ENCODE measurements at places on chromosomes 4 and X.

GRCh38 chrX:69510914-69511513 is 6.9 kb downstream of the NALF2 start:
- no peak for DNase-seq

DNA sequence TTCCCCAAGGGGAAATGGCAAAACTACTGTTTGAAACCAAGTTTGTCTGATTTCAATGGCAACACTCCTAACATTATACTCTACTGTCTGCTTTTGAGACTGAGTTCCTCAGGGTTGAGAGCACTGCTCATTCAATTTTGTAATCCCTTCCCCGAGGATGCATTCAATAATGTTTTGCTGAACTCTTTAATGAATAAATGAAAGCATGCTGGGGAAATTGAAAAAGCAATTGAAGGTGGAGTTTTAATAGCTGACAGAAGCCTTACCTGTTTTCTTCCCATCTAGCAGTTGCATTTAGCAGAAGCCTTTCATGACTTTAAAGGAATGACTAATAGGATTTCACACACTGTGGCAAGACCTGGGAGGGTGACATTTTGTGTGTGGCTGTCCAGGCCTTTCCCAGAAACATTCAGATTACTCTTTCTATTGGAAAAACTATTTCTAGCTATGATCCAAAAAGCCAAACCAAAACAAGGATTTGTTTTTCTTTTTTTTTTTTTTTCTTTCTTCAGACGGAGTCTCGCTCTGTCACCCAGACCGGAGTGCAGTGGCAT is 45.1 kb downstream of the DTHD1 start:
- DNase-seq, result no peak

DNA sequence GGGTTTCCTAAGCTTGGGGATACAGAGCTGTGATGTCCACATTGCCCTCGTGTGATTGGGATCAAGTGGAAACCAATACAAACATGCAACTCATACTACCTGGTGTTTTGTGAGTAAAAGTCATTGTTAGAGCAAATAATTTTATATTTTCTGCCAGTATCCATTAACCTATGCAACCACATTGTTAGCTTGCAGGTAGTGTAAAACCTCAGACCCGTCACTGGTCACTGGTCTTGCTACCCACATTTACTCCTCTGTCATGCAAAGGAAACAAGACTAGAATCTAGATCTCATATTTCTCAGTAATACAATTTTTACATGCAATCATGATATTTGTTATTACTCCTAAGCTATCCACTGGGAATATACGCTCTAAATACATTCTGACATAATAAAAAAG is 324.3 kb upstream of the NDST4 start:
- DNase-seq, result no peak

DNA sequence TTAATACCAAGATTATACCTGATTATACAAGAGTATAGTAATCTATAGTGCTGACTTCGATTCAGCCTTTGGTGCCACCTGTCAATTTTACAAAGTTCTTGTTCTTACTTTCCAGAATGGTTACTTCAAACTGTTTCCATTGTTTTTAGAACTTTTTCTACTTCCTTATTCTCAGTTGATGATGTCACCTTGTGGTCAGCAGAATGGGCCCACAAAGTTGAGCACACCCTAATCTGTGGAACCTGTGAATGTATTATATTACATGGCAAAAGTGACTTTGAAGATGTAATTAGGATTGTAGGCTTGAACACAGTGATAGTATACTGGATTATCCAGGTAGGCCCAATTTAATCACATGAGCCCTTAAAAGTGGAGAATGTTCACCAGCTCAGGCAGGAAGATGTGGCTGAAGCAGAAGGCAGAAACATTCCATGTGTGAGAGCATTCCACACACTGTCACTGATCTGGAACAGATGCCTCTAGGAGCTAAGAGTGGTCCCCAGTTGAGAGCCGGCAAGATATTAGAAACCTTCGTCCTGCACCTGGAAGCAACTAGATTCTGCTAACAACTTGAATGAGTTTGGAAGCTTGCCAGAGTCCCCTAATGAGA is 6.3 kb upstream of the SGMS2 start:
- DNase-seq, result no peak

GRCh38 chr4:121030711-121031110 is 41.6 kb downstream of the NDNF start:
- DNase-seq, result no peak

DNA sequence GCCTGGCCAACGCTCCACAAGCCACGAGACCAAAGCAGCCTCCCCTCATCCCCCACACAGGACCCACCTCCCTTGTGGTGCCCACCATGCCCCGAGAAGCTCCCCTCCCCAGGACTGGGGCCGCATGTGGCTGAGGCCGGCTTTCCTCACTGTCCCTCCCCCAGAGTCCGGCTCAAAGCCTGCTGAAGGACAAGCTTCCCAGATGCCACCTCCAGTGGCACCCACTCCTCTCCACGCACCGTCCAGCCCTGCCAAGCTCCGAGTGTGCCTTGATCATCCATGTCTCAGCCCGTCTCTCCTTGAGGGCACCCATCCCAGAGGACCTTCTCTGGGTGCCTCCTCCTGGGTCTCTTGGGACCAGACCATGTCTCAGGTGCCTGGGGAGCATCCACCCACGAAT is 58.8 kb upstream of the MXD4 start:
- DNase-seq, result no peak

DNA sequence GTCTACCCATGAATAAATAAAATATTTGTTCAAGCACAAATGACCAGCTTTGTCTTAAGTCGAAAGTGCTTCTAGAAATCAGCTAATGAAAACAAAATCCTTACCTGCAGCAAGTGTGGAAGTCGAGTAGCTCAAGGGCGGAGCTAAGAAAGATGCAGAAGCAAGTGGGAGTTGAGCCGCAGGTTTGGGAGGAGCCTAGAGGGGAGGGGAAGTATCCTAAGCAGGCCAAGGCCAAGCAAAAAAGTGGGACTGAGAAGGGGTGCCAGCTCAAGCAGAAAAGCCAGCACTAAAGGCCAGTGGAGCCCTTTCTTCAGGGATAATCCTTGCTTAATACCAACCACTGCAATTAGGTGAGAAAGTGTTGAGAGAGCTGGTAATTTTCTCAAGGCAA is 60.8 kb downstream of the DLG3 start:
- no peak for DNase-seq

- no peak for DNase-seq
These were observed 91.9 kb downstream of the SEL1L3 start for GRCh38 chr4:25770847-25771246.

DNA sequence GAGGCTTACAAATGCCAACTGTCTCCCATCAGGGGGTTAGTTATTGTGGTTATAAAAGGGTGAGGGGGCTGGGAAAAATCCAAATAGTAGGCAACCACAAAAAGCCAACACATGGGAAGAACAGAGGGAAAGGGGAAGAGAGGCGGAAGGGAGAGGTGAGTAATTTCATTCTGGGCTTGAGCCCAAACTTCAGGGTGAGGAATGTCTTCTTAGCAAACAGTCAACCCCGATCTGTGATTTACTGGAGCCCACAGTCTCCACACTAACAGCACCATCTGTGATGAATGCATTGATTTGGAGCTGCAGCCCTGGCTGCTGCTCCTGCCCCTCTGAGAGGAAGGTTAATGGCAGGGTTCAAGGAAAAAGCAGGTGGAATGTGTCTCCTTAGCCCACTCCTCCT is 162.2 kb upstream of the GPR101 start:
- no peak for DNase-seq

- DNase-seq, result no peak
These were observed 44.0 kb upstream of the EFNB1 start for GRCh38 chrX:68784816-68785215.

GRCh38 chr4:183356931-183357675 is 34.9 kb upstream of the CLDN24 start:
- DNase-seq, result no peak

DNA sequence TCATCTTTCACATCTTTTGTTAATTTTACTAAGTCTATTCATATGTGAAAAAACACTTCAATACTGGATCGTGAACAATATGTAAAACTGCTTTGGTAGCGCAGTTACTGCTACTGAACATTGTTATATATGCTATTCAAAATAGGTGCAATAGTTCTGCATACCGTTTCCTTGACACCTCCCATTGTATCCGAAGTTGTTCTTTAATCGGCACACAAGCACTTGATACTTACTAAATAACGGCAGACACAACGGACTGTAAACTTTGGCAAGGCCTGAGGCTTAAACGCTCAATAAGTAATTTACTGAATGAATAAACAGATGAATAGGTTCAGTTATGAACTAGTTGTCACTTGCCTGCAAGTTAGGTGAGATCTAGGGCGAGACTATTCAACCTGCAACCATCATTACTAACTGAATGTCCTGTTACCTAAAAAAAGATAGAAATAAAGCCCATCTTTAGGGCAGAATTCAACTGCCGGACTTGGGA is 620 bp downstream of the ANAPC10 start:
- no peak for DNase-seq

DNA sequence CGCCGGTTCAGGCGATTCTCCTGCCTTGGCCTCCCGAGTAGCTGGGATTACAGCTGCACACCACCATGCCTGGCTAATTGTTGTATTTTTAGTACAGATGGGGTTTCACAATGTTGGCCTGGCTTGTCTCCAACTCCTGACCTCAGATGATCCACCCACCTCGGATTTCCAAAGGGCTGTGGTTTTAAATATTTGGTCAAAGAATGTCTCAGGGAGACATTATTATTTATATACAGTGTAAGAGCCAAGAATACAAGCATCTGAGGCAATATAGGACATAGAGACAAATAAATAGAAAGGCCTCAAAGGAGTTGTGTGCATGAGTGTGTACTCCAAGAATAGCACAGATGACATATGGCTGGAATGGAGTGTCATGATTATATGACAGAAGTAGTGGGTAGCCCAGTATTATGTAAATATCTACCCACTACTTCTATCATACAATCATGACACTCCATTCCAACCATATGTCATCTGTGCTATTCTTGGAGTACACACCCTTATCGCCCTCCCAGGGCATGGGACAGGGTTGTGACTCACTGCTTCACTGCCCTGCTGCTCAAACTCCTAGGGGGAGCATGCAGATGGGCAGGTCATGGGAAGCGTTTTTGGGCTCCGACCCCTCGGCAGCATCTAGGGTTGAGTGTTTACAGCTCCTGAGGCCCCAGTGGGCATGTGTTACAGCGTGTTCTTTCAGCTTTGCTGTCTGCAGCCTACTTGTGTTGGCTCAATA is 1649.8 kb upstream of the PCDH10 start:
- peak; percentile 13 for DNase-seq

DNA sequence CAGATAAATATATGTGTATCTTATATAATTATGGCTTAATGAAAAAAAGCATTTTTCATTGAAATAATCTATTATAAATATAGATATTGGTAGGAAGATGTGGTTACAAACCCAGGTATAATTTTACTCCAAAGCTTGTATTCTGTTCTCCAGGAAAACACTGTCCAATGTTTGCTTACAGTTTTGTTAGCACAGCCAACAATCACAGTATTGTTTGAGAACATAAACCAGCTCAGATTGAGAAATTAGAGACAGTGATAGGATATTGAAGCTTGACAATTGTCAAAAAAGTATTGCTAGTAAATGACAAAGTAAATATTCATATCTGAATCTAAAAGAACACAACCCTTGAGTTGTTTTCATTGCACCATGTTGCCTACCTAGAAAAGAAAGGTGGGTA is 228.8 kb downstream of the ADGRL3 start:
- DNase-seq, result no peak

DNA sequence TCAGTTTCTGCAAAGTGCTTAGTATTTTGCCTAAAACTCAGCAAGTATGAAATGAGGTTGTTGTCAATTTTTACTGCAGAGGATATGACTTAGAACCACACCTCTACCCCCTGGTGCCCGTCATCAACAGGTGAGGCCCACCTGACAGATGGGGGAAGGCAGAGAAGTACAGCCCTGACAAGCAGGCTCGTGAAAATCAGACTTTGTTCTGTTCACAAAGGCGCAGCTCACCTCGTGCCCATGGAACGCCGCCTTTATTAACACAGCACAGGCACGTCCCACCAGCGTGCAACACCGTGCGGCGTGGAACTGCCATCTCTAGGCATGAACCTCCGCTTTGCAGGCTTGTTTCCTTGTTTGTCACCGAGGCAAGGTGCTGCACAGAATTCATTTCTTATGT is 13.3 kb downstream of the CYP4V2 start:
- DNase-seq, result no peak

DNA sequence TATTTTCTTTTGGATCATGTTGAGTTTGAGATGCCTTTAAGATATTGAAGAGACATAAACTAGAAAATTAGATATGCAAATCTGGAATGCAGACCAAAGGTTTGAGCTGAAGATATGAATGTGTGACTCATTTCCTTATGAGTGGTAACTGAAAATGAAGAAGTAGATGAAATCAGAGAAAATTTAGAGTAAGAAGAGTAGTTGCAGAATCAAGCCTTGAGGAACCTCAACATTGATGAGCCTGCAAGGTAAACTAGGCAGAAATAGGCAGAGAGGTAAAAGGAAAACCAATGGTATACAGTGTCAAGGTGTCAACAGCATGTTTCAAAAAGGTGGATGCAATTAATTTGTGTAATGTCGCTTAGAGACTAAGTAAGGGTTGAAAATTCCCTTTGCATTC is 142.8 kb downstream of the MOSPD2 start:
- no peak for DNase-seq

GRCh38 chrX:23782455-23782854 is 518 bp upstream of the SAT1 start:
- DNase-seq, result peak; percentile 21

DNA sequence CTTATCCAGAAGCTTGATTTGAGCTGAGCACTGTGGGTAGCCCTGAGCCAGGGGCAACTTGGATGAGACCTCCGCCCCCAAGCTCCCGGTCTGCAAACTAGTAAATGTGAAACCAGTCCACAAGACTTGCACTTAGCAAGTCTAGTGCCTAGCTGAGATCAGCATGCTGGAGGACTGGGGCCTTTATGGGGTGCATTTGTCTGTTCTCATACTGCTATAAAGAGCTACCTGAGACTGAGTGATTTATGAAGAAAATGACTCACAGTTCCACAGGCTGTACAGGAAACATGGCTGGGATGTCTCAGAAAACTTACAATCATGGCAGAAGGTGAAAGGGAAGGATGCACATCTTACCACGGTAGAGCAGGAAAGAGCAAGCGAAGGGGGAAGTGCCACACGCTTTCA is 42.1 kb upstream of the HOPX start:
- no peak for DNase-seq
